ENCODE measurements at places on chromosomes 2 and 18.

- peak; percentile 67 for DNase-seq
These were observed at the start of gene COL3A1 for GRCh38 chr2:188974164-188974563. Gene COL3A1 (plus strand): TSS chr2:188974373. CDS start chr2:188974490, 117 bp downstream.

GRCh38 chr2:80548469-80548868, 243.9 kb upstream of the LRRTM1 start:
- no peak for DNase-seq

DNA sequence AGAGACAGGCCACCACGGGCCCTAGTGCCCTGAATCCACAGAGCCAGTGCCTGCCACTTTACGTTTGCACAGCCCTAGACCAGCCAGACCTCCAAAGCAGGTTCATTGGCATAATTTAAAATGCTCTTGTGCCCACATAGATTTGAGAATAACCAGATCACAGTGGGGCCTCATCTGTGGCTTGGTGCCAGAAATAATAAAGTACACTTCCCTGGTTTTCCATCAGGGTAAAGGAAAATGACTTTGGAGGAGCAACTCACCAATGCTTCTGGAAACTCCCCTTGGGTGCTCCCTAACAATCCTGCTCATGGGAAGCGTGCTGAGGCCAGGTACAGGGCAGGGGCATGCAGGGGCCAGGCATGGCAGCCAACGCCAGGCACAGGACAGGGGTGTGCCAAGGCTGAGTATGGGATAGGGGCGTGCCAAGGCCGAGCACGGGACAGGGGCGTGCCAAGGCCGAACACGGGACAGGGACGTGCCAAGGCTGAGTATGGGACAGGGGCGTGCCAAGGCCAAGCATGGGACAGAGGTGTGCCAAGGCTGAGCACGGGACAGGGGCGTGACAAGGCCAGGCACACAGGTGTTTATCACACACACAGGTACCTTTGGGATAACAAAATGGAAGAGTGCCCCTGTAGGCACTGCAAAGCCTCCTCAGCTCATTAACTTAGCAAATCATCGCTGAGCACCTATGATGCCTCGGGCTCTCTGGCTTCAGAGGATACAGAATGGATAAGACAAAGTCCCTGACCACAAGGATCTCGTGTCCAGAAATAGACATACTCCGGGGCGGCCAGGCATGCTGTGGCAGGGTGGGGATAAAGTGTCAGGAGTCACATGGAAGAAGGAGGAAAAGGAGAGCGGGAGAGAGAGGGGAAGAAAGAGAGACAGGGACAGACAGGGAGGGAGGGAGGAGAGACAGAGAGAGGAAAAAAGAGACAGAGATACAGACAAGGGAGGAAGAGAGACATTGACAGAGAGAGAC, 334.7 kb downstream of the EIPR1 start:
- DNase-seq = no peak

- DNase-seq = no peak
These were observed 137.6 kb upstream of the BCL2L11 start for GRCh38 chr2:110983133-110983532.

DNA sequence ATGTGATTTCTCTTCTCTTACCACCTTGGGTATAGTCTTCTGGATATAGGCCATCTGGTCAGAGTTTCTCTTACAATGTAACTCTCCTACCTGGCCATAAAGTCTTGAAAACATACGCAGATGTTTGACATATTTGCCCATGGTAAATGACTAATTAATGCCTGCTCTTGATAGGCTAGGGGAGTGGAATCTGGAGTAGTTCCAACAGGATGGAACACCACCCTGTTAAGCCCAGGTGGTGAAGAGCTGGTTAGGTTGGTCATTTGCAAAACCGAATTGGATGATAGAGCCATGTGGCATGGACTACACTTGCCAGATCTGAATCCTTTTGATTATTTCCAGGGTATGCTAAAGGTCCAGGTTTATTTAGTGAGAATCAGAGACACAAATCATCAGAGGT, 36.5 kb downstream of the HADHB start:
- DNase-seq = no peak

- DNase-seq = no peak
These were observed 579.3 kb downstream of the PIK3C3 start for GRCh38 chr18:42534313-42534712.

DNA sequence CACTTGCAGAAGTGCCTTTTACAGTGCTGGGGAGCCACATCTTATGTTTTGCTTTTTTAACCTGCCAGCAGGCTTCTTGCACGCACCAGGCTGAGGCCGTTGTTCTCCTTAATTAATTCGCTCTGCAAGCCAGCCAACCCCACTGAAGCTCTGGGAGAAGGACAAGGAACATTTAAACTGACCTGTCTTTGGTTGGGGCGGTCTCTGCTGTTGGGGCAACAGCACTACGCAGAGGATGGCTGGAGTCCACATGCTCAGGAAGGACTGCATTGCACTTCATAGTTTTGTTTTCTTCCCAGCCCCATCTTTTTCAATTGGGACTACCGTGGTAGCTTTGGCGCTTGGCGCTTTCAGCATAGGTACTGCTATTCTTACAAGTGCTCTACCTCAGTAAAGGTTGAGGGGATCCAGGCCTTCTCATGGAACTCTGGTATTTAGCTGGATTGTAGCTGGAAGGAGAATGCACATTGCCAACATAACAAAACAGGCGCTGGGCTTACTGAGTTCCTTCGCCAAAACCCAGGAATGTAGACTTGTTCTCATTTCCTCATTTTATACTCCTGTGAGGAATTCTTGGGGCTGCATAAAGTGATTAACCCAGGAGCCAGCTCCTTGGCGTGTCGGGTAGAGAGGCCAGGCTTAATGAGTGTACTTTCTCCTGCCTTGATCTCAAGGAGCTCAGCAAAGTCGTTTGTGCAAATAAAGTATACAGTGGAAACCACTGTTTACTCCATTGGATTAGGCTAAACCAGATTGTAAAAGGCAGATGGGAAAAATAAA, 146.2 kb downstream of the PRKCE start:
- no peak for DNase-seq

GRCh38 chr18:31162419-31162793, 250 bp downstream of the DSC1 start:
- DNase-seq = no peak

DNA sequence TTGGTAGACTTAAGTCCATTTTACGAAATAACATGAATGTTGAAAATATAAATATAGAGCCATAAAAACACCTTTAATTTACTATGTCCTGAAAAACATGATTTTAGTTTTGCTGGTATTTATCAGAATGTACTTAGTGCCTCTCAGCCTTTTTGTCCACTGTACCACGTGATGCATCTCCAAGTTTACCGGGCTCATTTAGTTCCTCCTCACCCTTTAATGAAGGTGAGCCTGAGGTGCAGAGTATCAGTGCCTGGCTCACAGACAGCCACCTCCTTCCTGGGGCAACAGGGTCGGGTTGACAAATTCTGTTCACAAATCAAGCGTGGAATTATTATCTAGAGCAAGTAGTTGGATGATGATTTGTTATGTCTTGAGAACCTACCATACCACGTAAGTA, 420.5 kb upstream of the MEIS1 start:
- DNase-seq = no peak

DNA sequence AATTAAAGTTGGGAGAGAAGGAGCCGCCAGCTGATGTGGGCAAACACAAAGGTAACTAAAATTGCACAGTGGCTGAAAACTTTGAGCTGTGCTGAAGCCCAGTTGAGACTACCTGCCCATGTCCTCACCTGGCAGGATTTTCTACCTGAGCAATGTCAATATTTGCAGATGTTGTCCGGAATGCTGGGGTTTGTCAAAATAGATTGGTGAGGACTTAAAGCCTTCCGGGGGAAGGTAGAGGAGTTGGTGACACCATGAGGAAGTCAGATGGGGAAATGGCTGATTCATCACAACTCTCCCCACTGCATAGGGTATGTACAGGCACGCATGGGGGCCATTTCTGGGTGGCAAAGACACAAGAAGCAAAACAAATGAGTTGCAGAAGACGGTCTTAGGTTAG, 114.9 kb downstream of the ALK start:
- DNase-seq = no peak

DNA sequence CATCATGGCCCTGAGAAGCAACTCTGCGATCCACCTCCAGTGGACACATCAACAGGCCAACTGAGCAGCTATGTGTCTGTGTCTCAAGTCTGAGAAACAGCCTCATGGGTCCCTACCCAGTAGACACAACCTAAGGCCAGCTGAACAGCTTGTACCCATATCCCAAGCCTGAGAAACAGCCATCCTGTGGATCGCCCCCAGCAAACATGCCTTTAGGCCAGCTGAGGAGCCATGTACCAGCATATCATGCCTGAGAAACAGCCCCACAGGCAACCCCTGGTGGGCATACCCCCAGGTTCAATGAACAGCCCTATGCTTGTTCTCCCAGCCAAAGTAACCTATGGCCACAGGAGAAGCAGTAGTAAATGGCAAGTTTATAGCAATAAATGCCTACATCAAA, 126.7 kb upstream of the OTX1 start:
- no peak for DNase-seq

GRCh38 chr2:104976603-104977120, 61.2 kb upstream of the MRPS9 start:
- DNase-seq = no peak

- no peak for DNase-seq
These were observed 295.1 kb upstream of the RAB12 start for GRCh38 chr18:8314124-8314523.

DNA sequence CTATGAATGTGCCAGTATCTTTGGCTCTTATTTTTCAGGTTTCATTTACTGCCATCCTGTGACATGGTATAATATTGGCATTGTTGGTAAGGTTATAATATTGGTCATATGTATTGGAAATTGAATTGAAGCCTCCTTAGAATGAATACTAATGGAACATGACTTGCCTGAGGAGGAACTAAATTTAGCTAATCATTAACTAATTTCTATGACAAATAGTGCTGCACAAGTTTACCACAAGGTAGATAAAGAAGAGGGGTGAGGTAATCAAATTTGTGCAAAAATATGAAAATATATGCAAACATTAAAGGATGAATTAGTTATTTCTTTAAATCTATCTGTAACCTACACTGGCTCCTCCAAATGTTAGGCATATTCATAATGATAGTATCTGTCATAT, 43.2 kb upstream of the ORC2 start:
- DNase-seq = no peak

DNA sequence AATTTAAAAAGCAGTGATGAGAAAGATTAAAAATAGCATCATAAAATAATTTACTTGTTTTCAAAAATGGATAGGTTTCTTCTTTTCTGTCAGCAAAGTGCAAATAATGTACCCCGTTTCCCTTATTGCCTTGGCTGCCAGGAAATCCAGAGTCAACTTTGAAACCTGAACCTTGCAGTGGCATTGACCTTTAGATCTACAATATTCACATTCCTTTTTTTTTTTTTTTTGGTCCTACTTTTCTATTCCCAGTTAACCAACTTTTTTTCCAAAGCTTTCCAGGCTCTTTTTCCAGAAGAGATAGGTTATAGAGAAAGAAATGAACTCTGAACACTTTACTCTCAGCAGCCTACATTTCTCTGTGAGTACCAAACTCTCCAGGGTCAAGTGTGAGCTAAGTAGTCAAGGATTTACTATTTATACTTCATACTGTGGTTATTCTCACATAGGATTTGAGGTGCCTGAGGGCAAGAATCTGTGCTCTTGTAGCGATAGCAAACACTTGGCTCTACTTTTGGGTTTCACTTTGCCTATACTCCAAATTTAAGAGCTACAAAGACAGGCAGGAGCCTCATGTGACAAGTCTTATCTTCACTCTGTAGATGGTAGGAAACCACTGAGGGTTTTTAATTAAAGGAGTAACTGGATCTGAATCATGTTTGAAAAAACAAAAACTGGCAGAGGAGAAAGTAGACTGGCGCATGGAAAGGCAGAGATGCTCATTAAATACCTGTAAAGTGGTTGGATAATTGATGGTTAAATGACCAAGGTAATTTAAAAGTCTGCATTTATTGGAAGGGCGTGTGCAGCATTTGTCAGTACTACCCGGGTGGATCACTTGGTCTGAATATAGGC, 63.2 kb upstream of the TMEM17 start:
- DNase-seq = no peak

GRCh38 chr2:144690771-144691170, 170.9 kb upstream of the ZEB2 start:
- no peak for DNase-seq

GRCh38 chr2:229658004-229658403, 56.4 kb downstream of the DNER start:
- no peak for DNase-seq

GRCh38 chr2:48080534-48081316, 174.4 kb upstream of the FBXO11 start:
- DNase-seq = no peak

DNA sequence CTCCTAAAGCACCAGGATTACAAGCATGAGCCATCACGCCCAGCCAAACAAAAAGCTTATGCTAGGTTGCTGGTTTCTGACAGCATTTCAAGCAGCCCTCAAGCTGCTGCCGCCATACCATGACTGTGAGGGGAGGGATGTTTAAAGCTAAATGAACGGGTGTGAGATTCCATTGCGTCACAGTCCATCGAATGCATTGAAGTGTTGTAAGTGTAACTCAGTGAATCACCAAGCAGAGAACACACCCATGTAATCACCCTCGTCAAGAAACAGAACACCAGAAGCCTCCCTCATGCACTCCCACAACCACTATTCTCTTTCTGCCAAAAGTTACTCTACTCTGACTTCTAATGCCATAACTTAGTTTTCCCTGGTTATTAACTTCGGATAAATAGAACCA, 32.8 kb upstream of the MC5R start:
- DNase-seq = no peak

DNA sequence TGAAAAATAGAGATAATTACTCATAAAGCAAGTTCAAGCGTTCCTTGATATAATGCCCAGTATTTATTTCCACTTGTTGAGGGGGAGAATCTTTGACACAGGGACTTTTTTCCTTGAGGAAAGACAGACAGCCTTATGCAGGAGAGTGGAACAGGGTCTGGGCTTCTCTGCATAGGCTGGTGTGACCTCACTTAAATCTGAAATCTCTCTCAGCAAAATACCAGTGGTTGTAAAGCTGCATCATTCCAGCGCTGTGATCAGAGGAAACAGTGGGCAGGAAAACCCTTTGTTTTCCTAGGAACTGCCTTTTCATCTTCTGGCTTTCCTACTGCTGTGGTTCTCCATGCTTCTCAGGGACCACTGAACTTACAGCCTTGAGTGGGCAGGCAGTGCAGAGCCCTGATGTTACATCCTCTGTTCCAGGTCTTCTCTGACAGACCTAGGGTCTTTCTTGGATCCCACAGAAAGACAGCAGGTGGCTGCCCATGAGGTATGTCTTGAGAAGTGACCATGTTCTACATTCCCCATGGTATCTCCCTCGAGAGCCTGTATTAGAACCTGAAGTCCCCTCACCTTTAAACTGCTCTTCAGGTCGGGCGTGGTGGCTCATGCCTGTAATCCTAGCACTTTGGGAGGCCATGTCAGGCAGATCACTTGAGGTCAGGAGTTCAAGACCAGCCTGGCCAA, 17.6 kb upstream of the MAP4K4 start:
- DNase-seq = no peak

- DNase-seq = no peak
These were observed 7.1 kb downstream of the UNC50 start for GRCh38 chr2:98615481-98615880.

DNA sequence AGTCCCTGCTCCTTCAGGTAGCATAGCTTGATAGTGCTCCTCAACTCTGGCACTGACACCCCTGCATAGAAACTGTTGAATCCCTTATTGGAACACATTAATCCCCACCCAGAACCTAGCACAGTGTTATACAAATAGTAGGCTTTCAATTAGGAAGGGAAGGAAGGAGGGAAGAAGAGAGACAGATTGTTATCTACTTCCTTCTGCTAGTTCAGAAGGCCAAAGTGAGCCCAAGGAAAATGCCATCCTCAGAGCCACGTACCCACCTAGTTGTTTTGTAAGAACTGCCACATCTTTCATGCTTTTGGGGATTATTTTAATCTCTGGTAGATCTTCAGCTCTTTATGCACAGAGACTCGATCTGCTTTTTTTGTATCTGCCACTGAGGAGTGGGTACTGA, 75.1 kb downstream of the CLHC1 start:
- DNase-seq = no peak

All from AG09319 (cell line).